ENCODE measurements at places on chromosomes 11 and 22.

DNA sequence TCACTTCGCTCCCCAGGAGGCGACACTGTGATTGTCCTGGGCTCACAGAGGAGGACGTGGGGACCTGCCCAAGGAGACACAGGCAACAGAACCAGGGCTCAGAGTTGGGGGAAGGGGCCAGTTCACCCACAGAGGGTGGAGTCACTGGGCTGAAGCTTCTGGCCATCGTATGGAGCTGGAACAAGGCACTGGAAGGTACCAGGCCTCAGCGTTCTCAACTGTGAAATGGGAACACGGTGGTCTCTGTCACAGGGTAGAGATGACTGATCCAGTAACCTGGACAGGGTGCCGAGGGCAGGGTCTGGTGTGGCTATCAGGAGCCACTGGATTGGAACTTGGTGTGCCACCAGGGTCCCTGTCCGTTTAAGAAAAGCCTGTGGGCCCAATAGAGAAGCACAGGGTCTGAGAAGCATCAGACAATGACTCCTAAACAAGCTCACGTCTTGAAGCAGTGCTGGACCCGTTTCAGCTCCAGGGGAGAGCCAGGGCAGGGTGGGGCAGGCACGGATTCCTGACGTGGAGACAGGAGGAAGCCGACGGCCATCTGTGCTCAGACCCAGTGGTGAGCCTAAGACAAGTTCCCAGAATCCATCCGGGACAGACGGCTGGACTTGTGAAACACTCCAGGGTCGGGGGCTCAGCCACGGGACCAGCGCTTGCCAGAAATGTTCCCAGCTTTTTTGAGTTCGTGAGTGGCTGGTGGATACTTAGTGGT is 25.0 kb upstream of the KCNQ1OT1 start:
- no peak for DNase-seq

- DNase-seq: no peak
These were observed 25.9 kb upstream of the TOLLIP start for GRCh38 chr11:1335264-1335810.

GRCh38 chr22:37654563-37655251 is 3.8 kb upstream of the PDXP start:
- DNase-seq: no peak

DNA sequence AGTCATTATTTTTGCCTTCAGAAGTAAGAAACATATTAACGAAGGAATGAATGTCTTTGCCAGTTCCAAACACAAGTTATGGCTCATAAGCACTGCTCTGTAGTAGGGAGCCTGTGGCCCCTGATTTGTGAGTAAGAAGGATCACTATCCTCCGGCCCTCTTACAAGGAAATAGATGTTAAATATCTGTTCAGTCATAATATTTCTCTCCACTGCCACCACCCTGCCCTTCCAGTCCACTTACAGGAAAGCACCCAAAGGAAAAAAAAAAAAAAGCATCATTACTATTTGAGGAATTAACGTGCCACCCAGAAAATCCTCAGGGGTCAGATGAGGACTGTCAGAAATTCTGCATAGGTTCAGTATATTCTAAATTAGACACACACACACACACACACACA is 123.4 kb downstream of the ETS1 start:
- DNase-seq: no peak

DNA sequence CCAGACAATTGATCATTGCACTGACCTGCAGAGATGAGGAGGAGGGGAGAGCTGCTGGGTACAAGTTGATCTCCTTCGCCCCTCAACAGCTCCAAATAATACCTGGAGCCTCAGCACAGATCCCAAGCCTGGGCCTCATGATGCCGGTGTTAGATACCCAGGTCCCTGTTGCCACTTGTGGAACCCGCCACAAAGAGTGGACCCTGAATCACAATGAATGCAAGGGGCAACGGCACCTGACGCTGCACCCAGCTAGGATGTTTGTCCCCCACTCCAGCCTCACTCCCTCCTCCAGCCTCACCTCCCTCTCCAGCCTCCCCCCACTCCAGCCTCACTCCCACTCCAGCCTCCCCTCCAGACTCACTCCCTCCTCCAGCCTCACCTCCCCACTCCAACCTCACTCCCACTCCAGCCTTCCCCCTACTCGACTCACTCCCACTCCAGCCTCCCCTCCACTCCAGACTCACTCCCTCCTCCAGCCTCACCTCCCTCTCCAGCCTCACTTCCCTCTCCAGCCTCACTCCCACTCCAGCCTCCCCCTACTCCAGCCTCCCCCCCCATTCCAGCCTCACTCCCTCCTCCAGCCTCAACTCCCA is 879.0 kb downstream of the BRD1 start:
- no peak for DNase-seq

- no peak for DNase-seq
These were observed 935 bp downstream of the LAMTOR1 start for GRCh38 chr11:72102162-72102561.

DNA sequence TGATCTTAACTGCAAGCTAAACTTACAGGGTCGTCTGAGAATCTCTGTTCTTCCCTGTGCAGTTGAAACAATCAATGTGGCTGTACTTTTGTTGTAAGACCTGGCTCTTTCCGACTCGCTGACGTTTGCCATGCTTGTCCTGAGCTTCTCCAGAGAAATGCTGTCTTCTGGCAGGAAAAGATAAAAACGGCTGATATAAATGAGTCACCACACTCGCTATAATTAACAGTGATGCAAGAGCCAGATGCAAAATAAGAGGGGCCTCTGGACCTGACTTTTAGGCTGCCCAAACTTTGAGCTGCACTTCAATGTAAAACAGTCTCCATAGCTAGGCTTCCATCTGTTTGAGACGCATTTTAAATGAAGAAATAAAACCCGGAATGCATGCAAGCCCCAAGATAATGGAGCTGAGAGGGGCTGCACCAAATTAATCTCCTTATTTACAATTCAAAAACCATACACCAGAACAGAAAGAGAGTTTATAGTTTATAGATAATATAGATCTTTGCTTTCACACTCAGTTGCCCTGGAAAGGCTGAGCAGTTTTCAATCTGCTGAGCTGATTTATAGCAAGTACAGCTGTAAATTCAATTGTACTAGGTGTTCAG is 48.5 kb downstream of the WT1 start:
- DNase-seq: no peak
